Subcutaneous adipose tissue (tissue), 4 donors: ENCODE measurements at places on chromosomes 6 and 20. TPM values are rescaled to one million over a fixed set of nuclear protein-coding genes. Genes with fewer than 3 reads are reported as not detected.

RNF39 gene
- total RNA-seq, result not detected

TCF21 gene
- 0.19 TPM for total RNA-seq

TAB2 gene
- total RNA-seq, result 90.0 TPM

JAG1 gene
- 83.2 TPM for total RNA-seq

PDYN gene
- not detected for total RNA-seq

PYGB gene
- total RNA-seq, result 112 TPM

NDRG3 gene
- 18.1 TPM for total RNA-seq

PRDM1 gene
- 8.9 TPM for total RNA-seq
